ENCODE measurements at places on chromosomes 16 and 17. TPM values are rescaled to one million over a fixed set of nuclear protein-coding genes. Genes with fewer than 3 reads are reported as not detected.

DNA sequence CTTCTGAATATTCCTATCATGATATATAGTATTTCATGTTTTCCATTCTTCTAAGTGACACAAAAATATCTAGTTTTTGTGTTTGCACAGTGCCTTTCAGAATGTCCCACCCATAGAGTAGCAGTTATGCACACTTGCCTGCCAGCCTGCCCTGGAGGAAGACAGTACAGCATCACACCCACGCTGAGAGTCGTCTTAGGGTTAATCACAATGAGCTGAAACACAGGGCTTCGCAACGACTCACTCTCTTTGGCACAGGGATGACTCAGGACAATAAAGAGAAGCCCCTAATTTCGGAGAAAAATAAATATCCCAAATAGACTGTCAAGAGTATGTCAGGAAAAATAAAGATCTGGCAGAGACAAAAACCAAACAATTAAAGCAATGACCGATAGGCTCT lies 11.6 kb upstream of the NDUFAB1 start:
- no peak for DNase-seq

- DNase-seq: no peak
These were observed 28.9 kb downstream of the ZDHHC7 start for GRCh38 chr16:84982434-84982833.

- DNase-seq: no peak
These were observed 238.2 kb downstream of the CDH8 start for GRCh38 chr16:61797961-61798507.

- DNase-seq: no peak
These were observed 147.6 kb upstream of the MPHOSPH6 start for GRCh38 chr16:82317411-82318167.

DNA sequence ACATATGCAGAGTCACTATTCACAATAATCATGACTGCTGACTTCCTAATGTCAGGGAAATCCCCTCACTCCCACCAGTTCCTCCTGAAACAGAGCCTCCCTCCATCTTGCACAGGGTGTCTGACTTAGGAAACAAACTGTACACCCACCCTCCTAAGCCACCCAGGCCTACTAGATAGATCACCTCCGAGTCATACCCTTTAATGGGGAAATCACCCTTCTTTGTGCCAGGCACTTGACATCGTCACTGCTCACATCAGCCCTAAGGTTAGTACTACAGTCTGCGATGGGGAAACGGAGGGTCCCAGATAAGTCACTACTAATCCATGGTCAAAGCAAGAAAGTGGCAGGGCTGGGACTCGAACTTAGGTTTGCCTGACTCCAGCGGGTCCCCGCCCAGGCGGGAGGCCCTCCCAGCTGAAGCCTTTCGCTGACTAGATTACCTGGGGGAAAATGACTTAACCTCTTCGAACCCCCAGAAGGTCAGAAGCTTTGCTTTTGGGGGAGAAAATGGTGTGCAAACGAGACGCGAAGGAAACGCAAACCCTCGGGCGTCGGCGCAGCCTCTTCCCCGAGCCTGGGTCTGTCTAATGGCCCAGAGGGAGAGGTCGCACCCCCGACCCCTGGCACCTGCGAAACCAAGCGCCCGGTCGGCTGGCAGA lies 3.4 kb upstream of the MLLT6 start:
- DNase-seq: no peak

BFAR gene
- polyA plus RNA-seq: 50.6 TPM

DNA sequence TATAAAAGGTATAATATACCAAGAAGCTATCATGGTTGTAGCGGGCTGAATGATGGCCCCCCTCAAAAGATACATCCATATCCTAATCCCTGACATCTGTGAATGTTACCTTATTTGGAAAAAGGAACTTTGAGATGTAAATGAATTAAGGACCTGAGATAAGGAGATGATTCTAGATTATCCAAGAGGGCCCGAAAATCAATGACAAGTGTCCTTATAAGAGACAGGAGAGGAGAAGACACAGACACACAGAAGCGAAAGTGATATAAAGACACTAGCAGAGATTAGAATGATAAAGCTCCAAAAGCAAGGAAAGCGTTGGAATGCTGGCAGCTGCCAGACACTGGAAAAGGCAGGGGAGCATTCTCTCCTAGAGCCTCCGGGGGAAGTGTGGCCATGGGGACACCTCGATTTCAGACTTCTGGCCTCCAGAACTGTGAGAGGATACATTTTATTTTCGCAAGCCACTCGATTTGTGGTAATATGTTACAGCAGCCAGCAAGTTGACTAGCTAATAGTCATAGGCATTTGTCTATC lies 12.5 kb upstream of the GP1BA start:
- DNase-seq: no peak

ARMC7 gene
- 17.4 TPM for polyA plus RNA-seq

DNA sequence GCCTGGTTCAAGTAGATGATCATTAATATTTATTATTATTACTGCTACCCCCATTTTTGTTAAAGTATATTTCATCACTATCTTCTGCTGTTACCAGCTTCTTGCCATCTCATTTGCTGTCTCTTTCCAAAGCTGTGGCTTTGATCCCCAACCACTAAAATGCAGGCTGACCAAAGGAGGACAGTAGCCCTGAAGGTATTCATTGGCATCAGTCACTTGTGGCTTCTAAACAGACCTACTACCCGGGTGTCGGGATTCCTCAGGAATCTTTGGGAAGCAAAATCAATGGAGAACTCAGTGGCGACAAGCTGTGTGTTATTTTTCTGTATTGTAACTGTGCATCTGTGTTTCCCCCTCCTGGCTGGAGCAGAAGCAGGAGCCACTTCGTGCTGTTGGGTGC lies 379.2 kb upstream of the ERCC4 start:
- no peak for DNase-seq

ADAM11 gene
- polyA plus RNA-seq: 3.9 TPM

GRCh38 chr16:73321853-73322252 lies 273.9 kb upstream of the ZFHX3 start:
- DNase-seq: no peak

RHBDL3 gene
- 5.5 TPM for polyA plus RNA-seq

DNA sequence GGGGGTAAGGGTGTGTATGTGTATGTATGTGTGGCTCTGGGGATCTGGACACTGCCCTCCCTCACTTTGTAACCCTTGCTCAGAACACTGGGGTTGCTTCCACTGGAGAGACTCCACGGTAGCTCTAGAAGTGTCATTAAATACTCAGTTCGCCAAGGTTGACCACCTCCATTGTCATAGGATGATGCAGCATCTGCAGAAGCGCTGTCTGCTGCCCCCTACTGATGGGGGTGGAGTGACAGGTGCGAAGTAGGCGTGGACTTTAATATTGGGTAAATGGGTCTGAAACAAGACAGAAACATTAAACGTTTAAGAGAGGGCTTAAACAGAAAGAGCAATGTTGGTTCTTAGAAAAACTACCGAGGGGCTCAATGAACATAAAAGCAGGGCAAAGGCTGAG lies 35.5 kb upstream of the STAC2 start:
- no peak for DNase-seq

- DNase-seq: no peak
These were observed 17.8 kb upstream of the KIF19 start for GRCh38 chr17:74307984-74308773.

All from left renal pelvis (tissue), 4 donors.